Activated CD8-positive, alpha-beta memory T cell treated with anti-CD3 and anti-CD28 coated beads, Interleukin-2, amount 50 U/mL, for 4 hours (primary cell): ENCODE measurements at places on chromosomes 5 and 9.

DNA sequence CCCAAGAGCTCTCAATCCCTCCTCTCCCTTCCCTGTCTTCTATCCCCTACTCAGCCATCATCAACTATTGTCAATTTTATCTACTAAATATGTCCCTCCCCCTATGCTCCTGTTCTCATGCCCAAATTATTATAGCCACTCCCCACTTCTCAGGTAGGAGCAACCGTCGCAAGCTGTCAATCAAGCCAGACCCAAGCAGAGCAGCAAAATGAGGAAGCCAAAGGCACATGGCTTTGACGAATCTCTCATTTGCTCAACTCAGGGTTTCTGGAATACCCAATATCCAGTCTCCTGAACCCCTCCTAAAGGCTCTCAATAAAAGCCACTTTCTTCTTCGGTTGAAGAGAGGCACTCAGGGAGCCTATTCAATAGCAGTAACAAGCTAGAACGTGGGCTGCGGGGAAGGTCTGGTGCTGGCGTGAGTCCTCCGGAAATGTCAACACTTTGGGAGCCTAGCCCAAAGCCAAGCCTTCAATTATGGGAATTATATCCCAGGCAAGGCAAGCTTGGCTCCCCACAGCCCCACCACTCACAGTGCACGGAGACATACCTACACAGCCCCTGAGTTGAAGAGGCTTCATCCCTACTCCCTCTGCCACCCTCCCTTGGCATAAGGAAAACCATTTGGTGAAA, 47.7 kb downstream of the SIL1 start:
- DNase-seq = no peak

DNA sequence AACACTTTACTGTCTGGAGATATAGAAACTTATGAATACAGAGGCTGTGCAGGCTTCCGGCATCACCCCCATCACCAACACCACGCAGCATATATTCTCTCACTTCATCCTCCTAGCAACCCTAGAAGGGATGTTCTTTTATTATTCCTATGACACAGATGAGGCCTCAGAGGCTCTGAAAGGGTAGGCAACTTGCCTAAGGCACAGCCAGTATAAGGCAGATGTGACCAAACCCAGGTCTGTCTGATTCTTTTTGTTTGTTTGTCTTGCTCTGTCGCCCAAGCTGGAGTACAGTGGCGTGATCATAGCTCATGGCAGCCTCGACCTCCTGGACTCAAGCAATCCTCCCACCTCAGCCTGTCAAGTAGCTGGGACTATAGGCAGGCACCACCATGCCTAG, 22.8 kb upstream of the CORO2A start:
- no peak for DNase-seq

DNA sequence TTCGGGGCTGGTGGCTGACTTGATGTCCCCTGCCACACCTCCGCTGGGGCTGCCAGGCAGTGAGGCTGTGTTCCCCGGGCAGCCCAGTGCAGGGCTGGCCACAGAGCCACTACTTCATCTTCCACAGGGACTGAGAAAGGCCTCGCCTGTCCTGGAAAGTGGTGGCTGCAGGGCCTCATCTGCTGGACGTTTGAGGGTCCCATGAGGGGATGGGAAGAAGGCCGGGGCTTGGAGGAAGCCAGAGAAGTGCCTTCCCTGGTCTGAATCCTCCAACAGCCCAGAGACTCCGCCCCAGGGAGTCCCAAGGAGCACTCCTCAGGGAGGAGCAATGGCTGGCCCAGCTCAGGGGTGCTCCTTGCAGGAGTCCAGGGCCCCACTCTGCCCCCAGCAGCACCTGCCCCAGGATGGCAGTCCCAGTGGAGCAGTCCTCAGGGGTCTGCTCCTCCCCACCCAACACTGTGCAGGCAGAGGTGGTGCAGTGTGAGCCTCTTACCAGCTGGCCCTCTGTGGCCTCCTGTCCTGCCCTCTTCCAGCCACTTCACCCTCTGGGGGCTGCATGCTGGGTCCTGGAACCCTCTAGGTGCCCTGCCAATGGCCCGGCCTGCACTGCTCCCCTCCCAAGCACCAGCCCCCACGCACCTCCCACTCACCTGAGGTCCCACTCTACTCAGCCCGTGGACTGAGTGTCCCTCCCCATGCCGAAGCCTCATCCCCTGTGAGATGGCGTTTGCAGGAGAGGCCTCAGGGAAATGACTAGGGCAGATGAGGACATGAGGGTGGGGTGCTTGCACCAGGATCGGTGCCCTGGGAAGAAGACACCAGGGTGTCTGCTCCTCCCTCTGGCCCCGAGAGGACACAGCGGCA, 47.3 kb upstream of the COL5A1 start:
- no peak for DNase-seq

- no peak for DNase-seq
Observed at GRCh38 chr5:72363166-72363802, 43.1 kb downstream of the PTCD2 start.

DNA sequence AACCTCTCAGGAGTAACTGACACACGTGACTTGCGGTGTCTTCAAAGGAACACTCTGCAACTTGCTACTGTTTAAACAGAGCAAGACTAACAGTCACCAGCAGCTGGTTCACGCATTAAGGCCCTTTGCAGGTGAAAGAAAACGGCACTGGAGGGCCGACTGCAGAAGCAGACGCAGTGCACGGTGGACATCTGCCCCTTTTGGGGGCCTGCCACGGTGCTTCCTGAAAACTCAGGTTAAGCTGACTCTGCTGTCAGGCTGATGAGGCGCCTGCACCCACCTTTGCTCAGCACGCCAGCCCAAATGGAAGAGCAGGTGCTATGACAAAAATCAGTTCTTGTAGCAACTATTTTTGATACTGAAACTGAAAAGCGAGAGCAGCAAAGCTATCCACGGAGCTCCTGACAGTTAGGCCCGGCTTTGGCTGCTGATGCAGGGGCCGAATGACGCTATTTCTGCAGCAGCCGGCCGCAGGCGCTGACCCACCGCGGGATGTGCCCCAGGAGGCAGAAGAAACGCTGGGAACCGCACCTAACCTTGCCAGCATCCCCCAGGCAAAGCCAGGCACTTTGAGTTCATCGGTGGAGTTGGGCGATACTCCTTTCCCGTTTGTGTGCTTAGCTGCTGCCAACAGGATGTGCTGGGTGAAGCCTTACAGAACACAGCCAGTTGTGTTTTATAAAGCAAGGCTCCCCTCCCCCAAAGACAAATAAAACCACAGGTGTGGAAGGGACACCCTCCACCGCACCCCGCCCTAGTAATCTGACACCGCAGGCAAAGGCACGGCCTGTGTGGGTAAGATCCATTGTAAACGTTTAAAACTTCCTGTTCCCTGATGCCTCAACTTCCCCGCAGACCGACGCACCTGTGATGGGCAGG, 21.1 kb upstream of the TERT start:
- DNase-seq = peak; percentile 57

- DNase-seq = no peak
Observed at GRCh38 chr5:172064766-172065165, 58.3 kb upstream of the FBXW11 start.

DNA sequence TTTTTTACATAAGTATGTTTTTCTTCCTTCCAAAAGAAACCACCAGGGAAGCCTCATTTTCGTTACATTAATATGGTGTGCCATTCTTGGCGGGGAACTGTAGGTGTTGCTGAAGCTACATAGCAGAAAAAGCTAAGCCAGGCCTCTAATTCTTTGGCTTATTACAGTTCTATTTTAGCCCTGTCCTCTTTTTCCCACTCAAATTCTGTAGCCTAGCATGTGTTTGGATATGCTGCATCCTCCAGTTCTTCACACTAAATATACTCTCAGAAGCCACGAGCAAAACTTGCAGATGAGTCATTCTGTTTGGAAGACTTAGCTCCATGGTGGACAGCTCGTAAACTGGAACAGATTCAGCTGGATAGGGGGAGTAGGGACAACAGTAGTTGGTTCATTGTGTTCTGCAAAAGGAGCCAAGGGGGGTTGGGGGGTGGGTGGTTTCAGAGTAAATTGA, 369.4 kb downstream of the TMEM161B start:
- no peak for DNase-seq

DNA sequence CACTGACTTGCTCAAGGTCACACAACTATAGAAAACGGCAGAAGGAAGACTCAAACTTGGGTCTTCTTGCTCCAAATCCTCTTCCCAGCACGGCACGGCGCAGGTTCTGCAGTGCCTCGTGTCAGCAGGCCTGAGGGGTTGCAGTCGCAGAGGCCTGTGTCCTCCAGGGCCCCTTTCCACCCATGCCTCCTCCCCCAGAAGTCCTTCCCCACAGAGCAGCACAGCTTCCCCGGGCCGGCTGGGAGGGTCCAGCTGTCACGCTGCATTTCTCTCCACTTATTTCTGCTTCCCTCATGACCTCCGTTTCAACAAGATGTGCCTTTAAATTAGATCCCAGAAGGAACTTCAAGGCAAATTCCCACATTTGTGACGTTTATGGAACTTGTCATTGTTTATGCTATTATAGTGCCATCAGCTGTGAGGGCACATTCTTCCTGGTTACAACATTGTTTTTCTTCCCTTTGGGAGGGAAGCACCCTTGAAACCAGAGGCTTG, 148.4 kb downstream of the C5orf15 start:
- no peak for DNase-seq

DNA sequence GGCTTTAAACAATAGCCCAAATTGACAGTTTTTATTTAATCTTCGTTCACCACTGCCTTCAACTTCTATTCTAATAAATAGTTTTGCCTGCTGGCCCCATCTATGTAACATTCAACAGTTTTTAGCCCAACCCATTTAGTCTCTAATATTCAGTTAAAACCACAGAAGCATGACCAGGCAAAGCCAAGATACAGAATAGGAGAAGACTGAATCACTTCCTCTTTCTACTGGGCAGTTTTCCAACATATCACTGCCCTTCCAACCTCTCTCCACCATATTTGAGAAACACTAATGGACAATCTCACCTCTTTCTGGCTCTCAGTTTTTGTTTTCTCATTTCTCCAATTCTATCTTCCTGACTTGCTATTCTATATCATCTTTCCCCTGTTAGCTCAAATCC, 352.9 kb downstream of the DNAH5 start:
- DNase-seq = no peak
